ACHN (cell line): ENCODE measurements at places on chromosomes 11 and 22.
A peak's percentile ranks its signal among the peaks of the same experiment; 100 is the strongest.

- peak; percentile 57 for DNase-seq
Observed at GRCh38 chr11:68584097-68584496, 100.2 kb upstream of the GAL start.

DNA sequence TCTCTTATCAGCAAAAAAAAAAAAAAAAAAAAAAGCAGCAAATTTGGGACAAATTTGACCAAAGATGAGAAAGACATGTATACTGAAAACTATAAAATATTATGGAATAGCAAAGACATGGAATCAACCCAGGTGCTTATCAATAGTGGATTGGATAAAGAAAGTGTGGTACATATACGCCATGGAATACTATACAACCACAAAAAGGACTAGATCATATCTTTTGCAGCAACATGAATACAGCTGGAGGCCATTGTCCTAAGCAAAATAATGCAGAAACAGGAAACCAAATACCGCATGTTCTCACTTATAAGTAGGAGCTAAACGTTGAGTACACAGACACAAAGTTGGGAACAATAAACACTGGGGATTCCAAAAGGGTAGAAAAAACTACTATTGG is 1.8 kb upstream of the RNF141 start:
- DNase-seq = no peak

DNA sequence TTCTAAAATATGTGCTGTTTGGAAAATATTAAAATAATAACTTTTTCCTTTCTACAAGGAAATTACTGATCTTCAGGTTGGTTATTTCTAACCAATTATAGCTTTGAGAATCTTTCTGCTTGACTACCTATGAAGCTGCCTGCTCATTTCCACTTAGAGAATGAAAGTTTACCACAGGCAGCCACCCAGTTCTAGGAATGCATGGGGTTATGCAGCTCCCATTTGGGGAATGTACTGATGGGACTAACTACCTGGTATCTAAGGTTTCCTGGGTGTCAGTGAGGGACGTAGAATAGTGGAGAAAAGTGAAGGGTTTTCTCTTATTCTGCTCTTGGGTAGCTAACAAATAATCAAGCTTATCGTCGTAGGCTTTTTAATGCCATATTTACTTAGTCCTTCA is 73.4 kb downstream of the DEUP1 start:
- no peak for DNase-seq

DNA sequence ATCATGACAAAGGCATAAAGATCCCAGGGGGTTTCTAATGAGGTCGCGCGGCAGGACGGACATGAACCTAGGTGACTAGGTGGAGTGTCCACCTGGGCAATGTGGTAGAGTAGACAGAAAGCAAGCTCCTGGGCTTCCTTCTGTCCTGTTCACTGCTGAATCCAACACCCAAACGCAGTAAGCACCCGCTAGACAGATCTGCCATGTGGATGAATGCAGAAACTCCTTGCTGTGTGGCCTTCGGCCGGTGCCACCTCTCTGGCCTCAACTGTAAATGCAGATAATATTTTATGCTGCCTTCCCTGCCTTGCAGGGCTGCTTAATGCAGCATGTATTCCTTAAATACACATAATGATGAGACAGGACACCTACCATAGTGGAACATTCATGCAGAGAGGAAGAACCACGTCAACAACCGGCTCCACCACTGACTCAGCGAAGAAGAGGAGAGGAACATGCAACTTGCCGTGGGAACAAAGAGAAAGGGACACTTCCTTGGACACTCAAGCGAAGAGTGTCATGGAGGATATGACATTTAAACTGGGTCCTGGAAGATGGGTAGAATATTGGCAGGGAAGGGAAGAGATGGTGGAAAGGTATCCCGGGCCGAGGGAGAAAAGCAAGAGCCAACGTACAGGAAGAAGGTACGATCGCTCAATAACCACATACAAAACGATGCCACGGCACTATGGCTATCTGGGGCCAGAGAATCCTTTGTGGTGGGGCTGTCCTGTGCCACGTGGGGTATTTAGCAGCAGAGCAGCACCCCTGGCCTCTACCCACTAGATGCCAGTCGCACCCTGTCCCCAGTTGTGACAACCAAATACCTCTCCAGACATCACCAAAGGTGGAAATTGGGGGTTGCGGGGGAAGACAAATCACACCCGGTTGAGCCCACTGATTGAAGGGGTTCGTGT is 30.8 kb downstream of the MYH9 start:
- no peak for DNase-seq

DNA sequence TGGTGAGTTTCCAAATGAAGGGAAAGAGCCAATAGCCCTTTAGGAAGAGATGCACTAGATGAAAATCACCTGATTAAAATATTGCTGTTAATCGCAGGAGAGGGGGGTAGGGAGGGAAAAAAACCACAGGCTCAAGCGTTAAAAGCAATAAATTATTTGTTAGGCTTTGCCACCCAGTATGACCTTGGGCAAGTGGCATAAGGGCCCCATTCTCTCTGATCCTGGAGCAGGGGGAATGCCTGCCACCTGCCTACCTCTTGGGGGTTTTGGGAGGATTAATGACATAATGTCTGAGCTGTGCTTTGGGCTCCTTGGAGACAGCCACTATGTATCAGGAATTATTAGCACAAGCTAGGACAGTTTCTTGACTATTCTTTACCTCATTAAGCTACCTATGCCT is 80.0 kb downstream of the ZNRF3 start:
- no peak for DNase-seq

DNA sequence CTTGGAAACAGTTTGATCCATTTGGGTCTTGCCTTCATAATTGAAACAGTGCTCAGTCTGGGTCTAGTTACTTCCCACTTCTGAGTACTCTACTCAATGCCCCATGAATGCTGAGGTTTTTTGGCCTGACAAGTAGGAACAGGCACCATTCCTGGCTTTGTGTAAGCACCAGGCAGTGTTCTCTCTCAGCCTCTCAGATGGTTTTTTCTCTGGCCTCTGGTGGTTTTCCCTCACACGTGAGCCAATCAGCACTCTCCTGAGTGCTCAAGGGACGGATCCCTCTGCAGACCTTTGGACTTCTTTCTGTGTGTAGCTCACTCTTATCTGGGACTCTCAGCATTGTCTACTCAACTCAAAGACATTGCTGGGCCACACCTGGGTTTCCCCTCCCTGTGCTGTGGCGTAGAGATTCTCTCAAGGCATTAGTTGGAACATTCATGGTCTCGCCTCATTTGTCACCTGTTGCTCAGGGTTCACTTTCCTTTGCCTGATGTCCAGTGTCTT is 21.3 kb downstream of the SIK2 start:
- DNase-seq = no peak

DNA sequence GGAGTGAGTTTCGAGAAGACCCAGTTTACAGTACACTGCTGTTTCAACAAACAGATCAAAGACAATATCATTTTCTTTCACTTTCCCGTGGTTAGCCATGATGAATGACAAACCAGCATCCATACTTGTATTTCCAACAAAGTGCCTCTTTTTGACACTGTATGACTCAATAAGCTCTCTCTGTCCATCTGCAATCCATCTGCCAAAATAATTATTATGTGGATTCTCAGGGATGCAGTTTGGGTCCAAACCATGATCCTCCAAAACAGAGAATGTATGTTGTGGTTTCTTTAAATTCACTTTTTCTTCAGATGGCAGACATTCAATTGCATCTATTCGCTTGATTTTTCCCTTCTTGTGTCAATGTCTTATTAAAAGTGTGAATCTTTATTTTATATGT is 37.8 kb upstream of the RASD2 start:
- no peak for DNase-seq

GRCh38 chr11:12824281-12825041 is 150.2 kb downstream of the TEAD1 start:
- DNase-seq = no peak

DNA sequence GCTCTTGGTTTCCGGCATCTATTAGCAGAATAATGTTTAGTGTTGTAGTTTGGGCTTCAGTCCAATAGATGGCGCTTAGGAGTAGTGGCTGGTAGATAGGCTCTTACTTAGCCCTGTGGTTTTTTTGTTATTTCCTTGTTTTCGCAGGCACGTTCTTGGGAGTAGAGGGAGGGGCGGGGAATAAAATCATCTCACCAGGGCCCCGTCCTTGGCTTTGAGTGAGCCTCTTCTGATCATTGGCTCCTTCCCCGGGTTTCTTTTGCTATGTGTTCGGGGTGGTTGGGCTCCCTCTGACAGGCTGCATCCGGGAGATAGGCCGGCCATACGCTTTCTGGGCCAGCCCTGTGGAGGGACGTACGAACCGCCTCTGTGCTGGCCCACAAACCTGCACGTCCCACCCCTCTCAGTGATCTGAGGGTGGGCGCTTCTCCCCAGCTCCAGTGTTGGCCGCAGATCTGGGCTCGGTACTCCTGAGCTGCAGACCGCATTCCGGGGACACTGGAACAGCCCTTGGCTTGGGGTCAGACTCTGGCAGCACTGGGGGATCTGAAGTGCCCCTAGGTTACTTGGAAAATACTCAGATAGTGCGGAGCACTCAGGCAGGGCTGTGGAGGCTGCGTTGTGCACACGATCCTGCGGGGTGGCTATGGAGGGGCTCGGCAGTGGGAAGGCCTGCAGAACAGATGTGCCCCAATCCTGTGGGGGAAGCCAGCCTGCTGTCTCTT is 217.0 kb downstream of the DYNC2H1 start:
- DNase-seq = peak; percentile 76

DNA sequence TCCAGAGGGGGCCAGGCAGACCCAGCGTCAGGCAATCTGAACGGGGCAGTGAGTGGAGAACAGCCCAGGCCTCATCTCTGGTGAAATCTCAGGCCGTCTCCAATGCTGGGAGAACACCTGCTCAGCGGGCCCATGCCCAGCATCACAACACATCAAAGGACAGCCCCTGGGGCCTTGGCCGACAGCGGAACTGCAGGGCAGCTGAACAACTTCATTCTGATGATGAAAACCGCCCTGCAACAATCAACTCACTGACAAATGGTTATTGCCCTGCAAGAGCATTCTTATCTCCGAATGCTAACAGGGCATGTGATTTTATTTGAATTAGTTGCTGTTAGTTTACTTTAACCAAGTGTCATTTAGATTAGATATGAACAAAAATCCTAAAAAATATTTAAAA is 14.6 kb downstream of the CELSR1 start:
- DNase-seq = no peak

- DNase-seq = no peak
Observed at GRCh38 chr11:61442616-61443015, 12.7 kb downstream of the SDHAF2 start.

DNA sequence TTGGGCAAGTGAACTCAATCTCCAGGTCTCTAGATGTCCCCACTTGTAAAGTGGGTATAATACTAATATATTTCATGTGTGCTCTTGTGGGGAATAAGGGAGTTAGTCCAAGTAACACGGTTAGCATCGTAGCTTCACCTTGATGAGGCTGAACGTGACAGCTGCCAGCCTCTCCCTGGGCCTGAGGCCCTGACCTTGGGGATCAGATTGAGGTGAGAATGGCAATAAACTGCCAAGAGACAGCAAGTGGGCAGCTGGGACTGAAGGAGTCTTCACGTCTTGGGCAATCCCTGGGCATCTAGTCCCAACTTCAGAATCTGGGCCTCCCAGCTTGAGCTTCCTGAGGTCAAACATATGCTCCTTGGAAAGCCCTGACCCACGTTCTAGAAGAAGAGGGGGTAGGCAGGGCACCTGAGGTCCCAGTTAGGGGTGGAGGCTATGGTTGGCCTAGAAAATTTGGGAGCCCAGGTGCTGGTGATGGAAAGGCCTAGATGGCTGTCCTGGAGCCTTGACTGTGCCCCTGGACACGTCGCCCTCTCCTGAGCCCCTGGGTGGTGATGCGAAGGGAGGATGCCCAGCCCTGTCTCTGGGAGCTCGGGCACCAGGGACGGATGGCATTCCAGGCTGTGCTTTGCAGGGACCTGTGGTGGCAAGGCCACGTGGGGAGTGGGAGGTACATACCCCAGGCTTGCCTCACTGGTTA is 23.4 kb downstream of the ADAMTS15 start:
- DNase-seq = no peak

DNA sequence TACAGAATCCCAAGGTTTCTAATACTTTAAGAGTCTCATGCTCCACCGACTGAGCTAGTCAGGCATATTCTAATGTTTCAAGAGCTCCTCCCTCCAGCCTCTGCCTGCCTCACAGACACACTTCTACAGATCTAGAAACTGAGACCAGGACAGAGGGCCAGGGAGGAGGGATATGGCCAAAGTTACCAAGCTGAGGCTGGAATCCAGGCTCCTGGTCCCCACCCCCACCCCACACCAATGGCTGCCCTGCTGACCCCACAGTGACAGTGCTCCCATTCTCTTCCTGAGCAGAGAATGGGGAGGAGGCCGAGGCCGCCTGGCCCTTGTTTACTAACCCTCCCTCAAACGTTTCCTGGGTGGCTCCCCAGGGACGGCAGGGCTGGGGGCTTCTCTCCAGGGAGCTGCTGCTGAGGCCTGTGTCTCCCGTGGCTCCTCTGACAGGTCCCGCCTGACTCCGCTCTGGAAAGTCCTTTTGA is 2.2 kb downstream of the PLEKHB1 start:
- DNase-seq = no peak

DNA sequence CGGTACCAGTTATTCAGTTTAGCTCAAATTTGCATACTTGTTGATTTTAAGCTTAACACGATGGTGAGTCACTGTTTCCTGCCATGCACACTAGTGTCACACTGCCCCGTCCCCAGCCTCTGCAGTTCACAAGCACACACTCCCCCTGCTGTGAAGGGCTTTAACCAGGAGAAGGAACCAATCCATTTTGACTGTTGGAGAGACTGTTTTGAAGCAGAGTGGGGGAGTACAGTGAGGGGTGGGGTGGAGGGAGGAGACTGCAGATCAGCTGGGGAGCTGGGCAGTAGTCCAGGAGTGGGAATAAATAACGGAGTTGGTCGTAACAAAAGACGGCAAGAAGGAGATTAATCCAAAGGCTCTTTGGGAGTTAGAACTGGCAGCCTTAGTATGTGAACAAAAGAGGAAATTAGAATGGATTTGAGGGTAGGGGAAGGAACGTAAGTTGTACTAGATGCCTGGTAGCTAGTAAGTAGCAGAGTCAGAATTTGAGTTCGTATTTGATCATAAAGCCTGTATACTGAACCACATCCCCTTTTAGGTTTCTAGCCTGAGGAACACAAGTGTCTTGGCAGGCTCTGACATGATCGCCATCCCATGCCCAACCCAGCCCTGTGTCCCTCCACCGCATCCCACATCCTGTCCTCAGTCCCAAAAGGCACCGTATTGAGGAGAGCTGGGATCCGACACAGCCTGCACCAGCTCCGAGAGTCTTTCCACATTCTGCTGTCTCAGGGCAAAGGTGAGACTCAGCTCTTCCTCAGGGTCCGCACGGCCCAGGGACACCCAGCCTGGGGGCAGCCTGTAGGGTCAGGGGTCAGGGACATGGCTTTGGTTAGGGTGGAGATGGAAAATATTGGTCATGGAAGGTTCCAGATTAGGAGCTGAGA is 862 bp downstream of the TPP1 start:
- DNase-seq = no peak

GRCh38 chr11:251550-251949 is 14.8 kb downstream of the PSMD13 start:
- DNase-seq = no peak

DNA sequence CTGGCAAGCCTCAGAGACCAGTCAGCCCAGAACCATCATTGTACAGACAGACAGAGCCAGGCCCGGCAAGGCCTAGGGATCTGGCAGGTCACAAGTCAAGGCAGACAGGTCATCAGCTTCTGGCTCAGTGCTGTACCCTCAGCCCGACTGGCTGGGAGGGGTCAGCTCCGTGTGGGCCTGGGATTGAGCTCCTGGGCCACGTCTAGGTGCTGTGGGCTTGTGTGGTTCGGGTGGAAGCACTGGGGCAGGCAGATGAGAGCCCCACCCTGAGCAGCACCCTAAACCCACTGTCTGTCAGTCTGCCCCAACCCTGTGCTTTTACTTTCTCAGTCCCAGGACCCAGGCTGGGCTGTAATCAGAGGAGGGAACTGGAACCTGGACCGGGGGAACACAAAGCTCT is 26.9 kb upstream of the P2RY2 start:
- no peak for DNase-seq

GRCh38 chr11:99333621-99334020 is 312.9 kb downstream of the CNTN5 start:
- DNase-seq = no peak
